ENCODE measurements at places on chromosomes 1 and 21.

GRCh38 chr1:215551806-215552205 lies 15.3 kb upstream of the KCTD3 start:
- DNase-seq, result no peak

- no peak for DNase-seq
Measured at GRCh38 chr1:203722909-203723308, 42.1 kb upstream of the LAX1 start.

DNA sequence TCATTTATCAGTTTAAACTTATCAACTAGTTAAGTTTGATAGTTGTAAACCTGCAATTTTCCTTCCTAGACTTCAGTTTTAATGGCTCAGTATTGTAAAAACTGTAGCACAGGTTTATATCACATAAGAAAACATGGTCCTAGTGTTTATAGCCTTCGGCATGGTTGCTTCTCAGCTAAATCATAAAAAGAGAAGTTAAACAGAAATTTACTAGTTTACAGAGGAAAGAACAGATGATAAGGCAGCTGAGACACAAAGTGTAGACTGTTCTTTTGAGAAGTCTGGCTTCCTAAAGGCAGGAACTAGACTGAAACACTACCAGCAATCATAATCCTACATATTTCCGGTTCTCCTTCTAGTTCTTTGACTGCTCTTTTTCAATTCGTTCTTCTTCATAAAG lies 39.8 kb downstream of the WNT2B start:
- no peak for DNase-seq

DNA sequence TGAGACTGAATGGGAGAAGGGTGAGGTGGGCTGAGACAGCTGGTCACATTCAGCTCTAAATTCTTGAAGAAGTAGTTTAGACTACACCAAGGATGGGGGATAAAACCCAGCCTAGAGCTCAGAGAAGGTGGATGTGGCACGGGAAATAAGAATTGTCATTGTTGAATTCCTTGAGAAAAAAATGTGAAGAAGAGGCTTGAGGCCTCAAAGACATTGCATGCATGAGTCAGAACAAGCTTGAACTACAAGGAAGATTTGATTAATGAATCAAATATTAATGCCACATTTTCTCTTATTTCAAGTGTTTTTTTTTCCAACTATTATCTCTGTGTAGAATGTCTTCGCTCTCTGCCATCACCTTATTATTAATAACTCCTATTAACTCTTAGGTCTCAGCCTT lies 58.9 kb downstream of the MAP3K7CL start:
- DNase-seq, result no peak

GRCh38 chr21:39037807-39038405 lies 145.3 kb downstream of the PSMG1 start:
- DNase-seq, result no peak
